Fibroblast of skin of left quadriceps (primary cell): ENCODE measurements at places on chromosomes 11 and 22.

DNA sequence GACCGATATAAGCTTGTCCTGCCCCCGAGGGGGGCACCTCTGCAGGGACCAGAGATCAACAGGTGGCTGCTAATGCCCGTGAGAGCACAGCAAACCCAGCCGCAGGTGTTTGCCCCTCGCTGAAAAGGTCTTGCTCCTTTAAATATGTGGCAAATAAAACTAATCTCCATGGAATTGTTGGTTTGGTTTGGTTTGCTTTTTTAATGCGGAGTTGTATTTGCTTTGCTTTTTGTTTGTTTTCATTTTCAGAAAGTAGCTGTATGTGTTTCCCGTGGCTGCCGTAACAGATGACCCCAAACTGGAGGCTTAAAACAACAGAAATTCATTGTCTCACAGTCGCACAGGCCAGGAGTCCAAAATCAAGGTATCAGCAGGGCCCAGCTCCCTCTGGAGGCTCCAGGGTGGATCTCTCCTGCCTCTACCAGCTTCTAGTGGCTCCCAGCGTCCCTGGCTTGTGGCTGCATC lies 93.0 kb downstream of the CELSR1 start:
- DNase-seq: no peak

GRCh38 chr11:64916040-64916774 lies 802 bp downstream of the ATG2A start:
- DNase-seq: no peak

DNA sequence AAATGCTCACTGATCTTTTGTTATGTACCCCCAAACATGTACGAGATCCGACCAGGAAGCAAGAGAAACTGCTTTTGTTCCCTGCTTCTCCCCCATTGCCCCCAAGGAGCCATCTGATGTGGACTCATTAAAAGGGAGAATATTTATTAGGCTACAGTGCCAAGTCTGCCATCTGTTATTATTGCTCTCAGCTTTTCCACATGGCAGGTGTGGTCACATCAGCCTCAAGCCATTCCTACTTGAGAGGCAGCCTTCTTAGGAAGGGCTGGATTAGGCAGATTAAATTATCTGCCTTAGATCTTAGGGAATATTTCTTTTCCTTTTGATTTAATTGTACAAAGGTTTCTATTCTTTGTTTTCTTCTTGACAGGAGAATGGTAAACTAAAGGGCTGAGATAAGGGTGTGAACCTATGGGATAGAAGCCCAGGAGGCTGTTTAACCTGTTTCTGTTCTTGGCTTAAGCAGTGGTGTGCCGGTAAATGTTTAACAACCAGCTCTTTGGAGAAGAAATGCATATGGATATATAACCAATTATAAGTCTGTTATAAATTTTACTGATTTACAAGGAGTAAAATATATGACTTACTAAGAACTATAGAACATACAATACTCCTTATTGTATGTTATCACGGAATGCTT lies 88.8 kb downstream of the PDHX start:
- no peak for DNase-seq

DNA sequence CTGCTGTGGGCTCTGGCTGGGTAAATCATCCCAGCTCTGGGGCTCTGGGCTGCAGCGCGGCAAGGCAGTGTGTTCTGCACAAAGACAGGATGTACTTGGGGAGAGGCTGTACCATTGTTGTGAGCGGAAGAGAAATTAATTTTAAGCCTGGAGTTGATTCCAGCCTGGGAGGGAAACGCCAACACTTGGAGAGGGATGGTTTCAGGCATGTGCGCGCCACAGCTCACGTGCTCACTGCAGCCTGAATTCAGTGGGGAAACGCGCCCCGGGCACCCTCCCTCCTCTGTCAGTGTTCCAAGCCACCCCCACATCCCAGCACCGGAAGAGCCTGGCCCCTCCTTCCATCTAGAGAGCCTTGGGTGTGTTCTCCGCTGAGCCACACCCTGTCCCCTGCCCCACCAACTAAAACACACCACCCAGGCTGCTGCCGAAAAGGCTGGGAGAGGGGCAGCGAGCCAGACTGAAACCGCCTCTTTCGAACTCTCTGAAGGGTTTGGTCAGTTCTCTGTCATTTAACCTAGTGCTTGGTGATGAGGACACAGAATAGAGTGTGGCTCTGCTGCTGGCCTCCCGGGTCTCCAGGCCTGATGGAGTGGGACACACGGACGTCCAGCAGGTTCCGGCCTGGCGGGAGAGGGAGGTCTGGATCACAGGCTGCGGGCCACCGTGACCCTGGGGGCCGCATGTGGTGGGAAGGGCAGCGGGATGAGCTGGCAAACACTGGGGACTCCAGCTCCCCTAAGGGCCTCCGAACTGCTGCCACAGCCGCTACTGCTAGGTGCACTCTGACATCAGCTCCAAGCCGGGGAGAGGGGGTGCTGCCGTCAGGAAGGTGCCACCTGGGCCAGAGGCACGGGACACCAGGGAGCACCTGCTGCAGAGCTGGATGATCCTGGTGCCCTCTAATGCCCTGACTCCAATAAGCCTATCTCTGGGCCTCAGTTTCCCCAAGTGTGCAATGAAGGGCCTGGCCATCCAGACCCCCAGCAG lies 230.8 kb downstream of the CTTN start:
- no peak for DNase-seq

DNA sequence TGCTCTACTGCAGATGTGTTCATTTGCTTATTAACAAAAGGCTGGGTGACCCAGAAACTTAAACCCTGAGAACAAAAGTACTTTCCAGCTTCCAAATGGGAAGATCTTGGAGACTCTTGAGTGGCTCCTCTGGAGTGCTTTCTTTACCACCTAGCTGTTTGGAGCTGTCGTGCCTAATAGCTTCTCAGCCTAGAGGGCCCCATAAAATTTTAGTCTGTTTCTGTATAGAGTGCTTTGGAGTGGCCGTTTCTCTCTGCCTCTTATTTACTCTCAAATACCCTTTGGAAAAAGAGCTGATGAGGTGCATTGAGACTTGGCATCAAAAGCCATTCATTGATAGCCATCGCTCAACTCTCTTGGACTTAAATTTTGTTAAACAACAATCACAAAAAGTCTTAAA lies 50.7 kb downstream of the ZNRF3 start:
- DNase-seq: no peak

DNA sequence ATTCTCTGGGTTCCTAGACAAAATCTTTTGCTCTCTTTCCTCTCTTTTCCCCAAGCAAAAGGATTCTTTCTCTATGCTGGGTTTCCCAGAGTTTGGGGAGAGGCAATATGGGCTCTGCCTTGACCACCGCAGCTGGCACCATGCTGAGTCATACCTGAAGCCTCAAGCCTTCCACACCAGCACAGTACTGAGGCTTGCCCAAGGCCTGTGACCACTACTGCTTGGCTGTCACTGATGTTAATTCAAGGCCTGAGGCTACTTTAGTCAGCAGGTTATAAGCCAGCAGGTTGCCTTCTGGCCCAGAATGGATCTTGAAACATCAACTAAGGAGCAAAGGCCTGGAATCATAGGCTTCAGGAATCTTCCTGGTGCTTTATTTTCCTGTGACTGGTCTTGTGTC lies 185.3 kb downstream of the DYNC2H1 start:
- no peak for DNase-seq
